RPMI7951 (cell line): ENCODE measurements at places on chromosomes 12 and 14. TPM values are rescaled to one million over a fixed set of nuclear protein-coding genes. Genes with fewer than 3 reads are reported as not detected.

GRCh38 chr12:27260746-27261145 is 16.7 kb downstream of the STK38L start:
- DNase-seq: peak; percentile 22

TTC9 gene
- 0.10 TPM in 1 of 2 replicates, not detected in the other for total RNA-seq

DNA sequence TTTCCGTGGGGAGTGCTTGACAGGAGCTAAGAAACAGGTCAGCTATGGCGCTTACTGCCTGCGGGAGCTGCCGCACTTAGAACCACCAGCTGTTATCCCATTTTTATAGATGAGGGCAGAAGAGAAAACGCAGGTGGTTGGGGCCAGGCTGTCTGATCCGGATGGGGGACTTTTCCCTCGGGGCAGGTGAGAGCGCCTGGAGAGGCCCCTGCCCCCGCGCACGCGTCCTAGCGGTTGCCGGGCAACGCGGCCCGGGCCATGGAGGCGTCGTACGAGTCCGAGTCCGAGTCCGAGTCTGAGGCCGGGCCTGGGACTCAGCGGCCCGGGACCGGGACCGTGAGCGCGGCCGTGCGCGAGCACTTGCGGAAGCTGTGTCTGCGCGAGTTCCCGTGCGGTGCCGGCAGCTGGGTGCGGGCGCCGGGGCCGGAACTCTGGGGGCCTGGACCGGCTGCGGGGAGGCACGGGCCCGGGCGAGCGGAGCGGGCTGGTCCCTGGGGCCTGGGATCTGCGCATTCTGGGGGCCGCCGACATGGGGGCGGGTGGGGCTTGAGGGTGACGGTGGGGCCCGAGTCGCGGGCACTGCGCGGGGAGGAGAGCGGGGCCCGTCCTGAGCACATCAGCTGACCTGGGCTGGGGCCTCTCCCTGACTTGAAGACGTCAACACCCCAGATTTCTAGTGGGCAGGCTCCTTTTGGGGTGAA is at the start of gene LRRC43:
LRRC43 (plus strand) TSS at position 237 of the 701 bp plus-strand sequence; CDS start at position 259, 22 bp downstream.
- DNase-seq: peak; percentile 22

SLC25A29 gene
- 7.7 and 10.9 TPM in 2 replicates for total RNA-seq

DNA sequence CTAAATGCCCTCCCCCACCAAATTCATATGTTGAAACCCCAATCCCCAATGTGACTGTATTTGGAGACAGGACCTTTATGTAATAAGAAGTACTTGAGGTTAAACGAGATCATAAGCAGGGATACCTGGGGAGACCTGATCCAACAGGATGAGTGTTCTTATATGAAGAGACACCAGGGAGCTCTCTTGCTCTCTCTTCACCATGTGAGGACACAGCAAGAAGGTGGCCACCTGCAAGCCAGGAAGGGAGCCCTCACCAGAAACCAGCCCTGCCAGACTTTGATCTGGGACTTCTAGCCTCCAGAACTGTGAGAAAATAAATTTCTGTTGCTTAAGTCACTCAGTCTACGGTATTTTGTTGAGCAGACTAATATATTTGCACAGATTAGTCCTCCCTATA is 113.6 kb downstream of the NUAK1 start:
- DNase-seq: no peak

DNM1L gene
- 39.3 and 48.4 TPM in 2 replicates for total RNA-seq

- DNase-seq: no peak
These were observed 379.6 kb downstream of the FLRT2 start for GRCh38 chr14:85909581-85909980.
